Fibroblast of pulmonary artery (primary cell): ENCODE measurements at places on chromosomes 6 and 20.
A peak's percentile ranks its signal among the peaks of the same experiment; 100 is the strongest.

DNA sequence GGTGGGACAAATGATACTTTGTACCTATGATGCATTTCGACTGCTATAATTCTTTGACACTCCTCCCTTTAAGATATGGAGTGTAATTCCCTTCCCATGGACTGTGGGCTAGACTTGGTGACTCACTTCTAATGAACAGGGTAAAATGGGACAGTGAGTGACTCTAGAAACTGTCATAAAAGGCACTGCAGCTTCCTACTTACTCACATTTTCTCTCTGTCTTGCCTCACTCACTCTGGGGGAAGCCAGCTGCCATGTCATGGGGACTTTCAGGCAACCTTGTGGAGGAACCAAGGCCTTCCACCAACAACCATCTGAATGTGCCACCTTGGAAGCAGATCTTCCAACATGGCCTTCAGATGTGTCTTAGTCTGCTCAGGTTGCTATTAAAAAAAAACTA is 12.9 kb upstream of the GFOD1 start:
- no peak for DNase-seq

GRCh38 chr20:51928931-51929330 is 126.6 kb upstream of the SALL4 start:
- DNase-seq: peak; percentile 5

DNA sequence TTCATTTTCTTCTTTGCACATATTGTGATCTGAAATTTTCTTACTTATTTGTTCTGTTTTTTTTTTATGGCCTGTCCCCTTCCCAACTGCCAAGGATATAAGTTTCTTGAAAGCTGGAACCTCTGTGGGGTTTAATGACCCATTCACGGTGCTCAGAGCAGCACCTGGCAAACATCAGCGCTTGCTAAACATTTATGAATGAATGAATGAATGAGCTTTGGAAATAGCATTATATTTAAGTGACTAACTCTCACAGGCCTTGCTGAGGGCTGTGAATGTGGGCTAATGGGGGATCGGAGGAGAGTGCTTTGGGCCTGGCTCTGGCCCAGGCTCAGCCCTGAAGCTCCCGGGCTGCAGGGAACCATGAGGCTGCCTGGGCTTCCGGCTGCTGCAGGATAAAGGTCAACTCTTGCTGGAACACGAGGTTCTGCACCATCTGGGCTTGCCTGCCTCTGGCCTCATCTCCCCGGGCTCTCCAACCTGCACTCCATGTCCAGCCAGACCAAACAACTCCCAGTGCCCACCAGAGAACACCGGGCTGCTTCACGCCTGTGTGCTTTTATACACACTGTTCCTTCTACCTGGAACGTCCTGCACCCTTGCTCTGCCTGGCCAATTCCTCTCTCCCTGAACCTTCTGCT is 14.6 kb upstream of the ARMC12 start:
- no peak for DNase-seq

GRCh38 chr6:5550631-5551030 is 289.3 kb downstream of the FARS2 start:
- DNase-seq: no peak

GRCh38 chr20:63553933-63554290 is at the start of gene FNDC11:
FNDC11 (plus strand) TSS chr20:63554159; CDS start chr20:63555664, 1,505 bp downstream.
- peak; percentile 26 for DNase-seq
